Osteoblast (primary cell): ENCODE measurements at places on chromosomes 1 and 21. TPM values are rescaled to one million over a fixed set of nuclear protein-coding genes. Genes with fewer than 3 reads are reported as not detected.

Gene IL12RB2
- total RNA-seq = not detected in 2 replicates

GRCh38 chr1:219432191-219432606 lies 180.7 kb downstream of the ZC3H11B start:
- DNase-seq = peak; percentile 45

DNA sequence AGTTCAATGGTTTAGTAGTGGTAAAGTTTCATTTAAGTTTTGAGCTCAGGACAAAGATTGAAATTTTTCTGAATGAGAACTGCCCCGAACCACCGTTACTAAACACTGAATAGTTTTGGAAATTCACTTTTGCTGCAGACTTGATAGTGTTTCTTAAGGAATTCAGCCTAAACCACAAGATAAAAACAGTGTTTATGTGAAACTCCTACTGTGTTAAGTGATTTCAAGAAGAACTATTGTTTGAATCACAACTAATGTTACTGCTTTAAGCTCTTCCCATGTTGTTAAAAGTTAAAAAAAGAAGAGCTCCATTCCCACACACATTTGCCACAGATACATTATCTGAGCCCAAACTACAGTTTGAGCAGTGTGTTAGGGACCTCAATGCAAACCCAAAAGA lies 159.2 kb downstream of the DYRK1A start:
- DNase-seq = peak; percentile 73

Gene GBP4
- total RNA-seq = 0.36 and 1.2 TPM in 2 replicates

Gene OR10K2
- total RNA-seq = not detected in 2 replicates

DNA sequence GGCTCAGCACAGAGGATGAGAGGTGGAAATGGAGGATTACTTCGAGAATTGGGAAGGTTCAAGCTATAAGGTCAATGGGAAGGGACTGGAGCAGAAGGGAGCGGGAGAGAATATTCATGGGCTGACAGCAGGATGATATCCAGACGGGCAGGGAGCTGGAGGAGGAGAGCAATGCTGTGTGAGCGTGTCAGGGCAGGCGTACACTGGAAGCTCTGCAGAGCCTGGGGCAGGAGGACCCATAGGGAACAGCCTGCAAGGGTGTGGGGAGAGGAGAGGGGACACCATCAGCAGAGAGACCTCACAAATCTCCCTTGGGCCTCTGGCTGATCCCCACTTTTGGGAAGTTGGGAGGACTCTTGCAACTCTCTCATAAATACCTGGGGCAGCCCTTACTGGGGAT lies 13.7 kb downstream of the CSF1 start:
- no peak for DNase-seq

GRCh38 chr1:28091043-28091781 lies 2.8 kb upstream of the EYA3 start:
- peak; percentile 79 for DNase-seq

Gene CASQ2
- not detected in 2 replicates for total RNA-seq

Gene ADAMTS4
- total RNA-seq = 1.4 and 3.5 TPM in 2 replicates

DNA sequence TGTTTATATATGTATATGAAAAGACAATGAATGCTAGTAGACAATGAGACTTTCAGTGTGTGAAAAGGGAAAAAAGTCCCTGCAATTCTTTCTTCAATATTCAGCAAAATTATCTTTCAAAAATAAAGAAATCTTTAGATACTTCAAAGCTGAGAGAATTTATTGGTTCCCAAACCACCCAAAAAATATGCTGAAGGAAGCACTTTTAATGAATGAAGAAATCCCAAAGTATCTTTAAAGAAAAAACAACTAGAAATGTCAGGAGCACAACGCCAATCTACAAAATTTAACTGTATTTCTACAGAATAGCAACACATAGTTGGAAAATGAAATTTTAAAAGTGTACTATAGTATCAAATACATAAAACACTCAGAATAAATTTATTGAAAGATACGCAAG lies 142.3 kb upstream of the CHRM3 start:
- DNase-seq = no peak

- DNase-seq = no peak
Measured at GRCh38 chr1:235108876-235109275, 19.8 kb downstream of the TOMM20 start.

GRCh38 chr1:156251527-156251926 lies 3.7 kb upstream of the PAQR6 start:
- no peak for DNase-seq

GRCh38 chr1:67832737-67833601 lies at the start of gene GNG12:
TSS of gene GNG12 (minus strand) at chr1:67833467. CDS start at chr1:67707686, 125,781 bp downstream.
- peak; percentile 93 for DNase-seq

DNA sequence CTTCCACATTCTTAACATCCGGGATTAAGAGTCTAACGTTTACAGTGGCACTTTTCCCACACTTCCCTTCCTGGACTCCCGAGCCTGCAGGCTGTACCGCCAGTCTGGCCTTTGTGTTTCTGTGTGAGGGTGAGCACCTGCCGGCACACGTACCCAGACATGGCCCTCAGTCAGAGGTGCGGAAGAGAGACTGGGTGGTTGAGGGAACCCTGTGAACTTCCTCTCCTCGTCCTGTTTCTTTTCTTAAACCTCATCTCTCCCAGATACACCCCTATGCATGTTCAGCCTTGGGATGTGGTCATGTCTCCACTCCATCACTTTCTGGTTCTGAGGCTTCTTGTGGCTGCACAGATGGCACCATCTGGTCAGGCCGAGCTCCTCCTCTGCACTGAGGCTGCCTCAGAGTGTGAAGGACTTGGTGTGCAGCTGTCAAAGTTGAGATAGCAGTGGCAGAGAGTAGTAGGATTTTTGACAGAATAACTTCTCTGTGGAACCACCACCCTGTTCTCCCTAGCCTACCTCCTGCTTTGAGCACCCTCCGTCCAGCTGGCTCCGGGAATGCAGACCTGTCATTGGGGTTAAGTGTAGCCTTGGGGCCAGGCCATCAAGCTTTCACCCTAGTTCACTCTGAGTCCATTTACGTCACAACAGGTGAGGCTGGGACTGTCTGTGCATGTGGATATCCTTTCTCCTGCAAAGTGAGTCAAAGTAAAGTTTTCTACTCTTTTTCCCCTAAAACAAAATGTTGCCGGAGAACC lies 31.4 kb downstream of the VASH2 start:
- DNase-seq = no peak

Gene PADI2
- total RNA-seq = under 0.01 and 0.29 TPM in 2 replicates

Gene SYPL2
- total RNA-seq = 0.88 and 1.8 TPM in 2 replicates

GRCh38 chr1:222181191-222181590 lies 366.7 kb downstream of the HHIPL2 start:
- no peak for DNase-seq

Gene USH2A
- total RNA-seq = under 0.01 and 0.29 TPM in 2 replicates

DNA sequence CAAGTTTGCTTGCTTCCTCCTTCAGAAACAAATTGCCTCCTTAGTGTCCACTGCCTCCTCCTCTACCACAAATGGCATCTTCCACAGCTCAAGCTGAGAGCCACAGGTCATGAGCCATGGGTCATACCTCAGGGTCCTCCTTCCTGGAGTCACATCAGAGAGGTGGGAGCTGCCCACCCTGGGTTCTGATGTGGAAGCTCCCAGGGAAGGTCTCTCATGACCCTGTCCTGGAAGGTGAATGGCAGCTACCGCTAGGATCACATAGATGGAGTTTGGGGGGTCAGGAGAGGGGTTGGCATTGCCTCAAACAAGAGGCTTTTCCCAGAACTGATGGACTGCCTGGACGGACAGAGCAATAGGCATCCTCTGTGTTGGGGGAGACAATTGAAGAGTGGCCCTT lies 321.4 kb downstream of the MATN1 start:
- no peak for DNase-seq

Gene BCAR3
- total RNA-seq = 34.0 and 37.1 TPM in 2 replicates

Gene SMIM1
- total RNA-seq = not detected in 2 replicates

Gene RXRG
- not detected in 2 replicates for total RNA-seq

Gene S100A7A
- not detected in 2 replicates for total RNA-seq

Gene RORC
- not detected in 2 replicates for total RNA-seq

DNA sequence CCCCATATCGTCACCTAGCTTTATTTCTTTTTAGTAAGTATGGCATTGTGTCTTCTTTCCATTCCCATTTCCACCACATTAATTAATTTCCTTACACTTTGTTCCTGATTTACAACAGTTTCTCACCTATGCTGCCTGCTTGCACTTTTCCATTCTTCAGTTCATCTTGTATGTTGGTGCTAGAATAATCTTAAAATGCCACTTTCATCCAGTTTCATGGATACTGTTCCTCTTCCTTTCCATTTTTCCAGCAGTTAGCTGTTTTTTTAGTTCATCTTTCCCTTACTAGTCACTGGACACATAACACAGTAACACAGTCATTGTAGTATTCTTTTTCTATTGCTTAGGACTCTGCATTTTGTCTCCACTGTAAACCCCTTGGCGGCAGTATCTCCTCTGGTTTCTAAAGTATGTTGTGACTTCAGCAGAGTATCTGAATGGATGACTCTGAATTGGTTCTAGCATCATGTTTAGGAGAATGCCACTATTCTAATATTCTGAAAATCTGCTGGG lies 2.1 kb downstream of the CDC7 start:
- peak; percentile 62 for DNase-seq

GRCh38 chr1:93749894-93750301 lies 68.3 kb upstream of the BCAR3 start:
- DNase-seq = no peak

Gene PRELP
- 0.29 and 0.36 TPM in 2 replicates for total RNA-seq

Gene CELA3A
- total RNA-seq = not detected in 2 replicates

DNA sequence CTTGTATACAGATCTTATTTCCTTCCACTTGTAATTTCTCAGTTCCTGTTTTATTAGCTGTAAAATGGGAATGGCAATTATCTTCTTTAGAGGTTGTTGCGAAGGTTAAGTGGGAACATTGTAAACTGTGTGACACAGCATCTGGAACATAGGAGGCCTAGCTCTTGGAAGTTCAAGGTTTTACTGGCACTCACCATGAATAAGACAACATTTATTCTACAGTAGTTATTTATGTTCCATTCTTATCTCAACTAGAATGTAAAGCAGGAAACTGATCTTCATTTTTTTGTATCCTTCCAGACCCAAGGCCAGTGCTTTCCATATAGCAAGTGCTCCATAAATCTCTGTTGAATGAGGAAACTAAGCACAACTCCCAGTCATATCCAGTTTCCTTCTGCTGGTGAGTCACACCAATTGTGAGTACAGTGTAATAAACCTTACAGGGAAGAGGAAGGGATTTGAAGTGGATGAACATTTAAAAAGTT lies 1.4 kb downstream of the BCL10 start:
- DNase-seq = no peak

DNA sequence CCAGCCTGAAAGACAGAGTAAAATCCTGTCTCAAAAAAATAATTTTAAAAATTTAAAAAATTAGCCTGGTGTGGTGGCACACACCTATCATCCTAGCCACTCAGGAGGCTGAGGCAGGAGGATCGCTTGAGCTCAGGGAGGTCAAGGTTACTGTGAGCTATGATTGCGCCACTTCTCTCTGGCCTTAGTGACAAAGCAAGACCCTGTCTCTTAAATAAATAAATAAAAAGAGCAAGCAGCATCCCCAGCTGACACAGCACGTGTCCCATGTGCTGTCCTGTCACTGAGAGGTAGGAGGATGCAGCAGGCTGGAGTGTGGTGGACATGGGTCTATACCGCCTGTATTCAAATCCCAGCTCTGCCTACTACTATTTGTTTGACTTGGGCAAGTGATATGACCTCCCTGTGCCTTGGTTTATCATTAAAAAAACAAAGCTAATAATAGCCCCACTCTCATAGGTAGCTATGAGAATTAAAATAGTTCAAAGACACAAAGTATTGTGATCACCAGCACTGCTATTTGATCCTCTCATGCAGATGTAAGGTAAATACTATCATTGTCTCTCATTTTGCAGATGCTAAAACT lies 22.2 kb upstream of the ECE1 start:
- peak; percentile 64 for DNase-seq

GRCh38 chr1:192489748-192490147 lies 85.8 kb upstream of the RGS1 start:
- DNase-seq = peak; percentile 83

Gene IFI44L
- total RNA-seq = 28.3 and 49.2 TPM in 2 replicates

Gene WNT3A
- total RNA-seq = not detected in 2 replicates

GRCh38 chr1:156742017-156742416 lies 1.1 kb upstream of the MRPL24 start:
- DNase-seq = no peak

DNA sequence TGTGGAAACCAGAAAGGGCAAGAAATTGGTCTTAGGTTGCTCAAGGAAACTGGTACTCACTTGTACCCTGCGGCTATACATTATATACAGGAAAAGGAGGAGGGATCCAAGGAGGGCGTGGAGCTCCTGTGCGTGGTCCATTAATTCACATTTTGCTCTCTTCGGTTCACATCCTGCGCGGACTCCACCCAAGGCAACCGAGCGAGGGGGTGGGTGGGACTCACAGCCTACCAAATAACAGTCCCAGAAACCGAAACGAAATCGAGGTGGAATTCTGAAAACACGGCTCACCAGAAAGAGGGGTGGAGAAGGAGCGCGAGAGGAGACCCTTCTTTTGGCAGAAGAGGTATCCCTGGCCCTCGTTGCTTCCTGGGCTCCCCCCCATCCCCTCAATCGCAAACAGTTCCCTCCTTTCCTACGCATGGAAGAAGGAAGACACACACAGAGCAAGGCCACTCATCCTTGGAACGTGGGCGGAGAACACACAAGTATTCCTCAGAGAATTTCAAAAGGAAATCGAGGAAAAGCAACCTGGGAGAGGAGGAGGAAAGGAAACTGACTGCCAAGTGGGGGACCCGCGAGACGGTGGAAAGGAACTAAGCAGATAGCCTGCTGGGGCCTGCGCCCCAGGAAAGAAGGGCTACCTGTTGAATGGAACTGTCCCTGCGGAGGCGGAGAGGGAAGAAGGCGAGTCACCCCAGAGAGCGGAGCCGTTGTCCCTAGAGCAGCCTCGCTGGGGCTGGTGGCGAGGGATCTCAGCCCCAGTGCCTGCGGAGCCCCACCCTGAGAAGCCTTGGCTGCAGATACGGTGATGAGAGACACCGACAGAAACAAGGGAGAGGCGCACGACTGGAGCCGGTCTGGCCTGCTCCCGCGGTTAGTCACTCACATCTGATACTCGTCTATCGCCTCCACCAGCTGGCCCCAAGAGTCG lies 705 bp downstream of the AIDA start:
- DNase-seq = peak; percentile 87

Gene CA6
- total RNA-seq = not detected in 2 replicates

Gene XCL2
- total RNA-seq = not detected in 2 replicates

DNA sequence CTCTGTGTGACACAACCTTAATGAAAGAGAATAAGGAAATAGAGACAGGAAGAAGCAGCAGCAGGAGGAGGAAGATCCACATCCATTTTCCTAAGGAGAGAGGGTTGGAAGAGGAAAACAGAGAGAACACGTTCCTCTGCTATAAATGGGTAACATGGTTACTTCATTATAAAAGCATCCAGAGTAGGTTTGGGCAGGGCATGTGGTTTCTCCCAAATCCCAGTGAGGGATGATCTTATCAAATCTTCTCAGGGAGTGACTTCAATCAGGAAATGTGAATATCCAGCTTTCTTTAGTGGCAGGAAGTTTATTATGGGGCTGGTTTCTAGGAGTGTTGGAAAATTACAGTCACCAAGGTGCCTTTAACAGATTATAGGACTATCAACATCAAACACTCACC lies 11.1 kb downstream of the CYP2J2 start:
- no peak for DNase-seq

Gene NTRK1
- 0.36 and 0.88 TPM in 2 replicates for total RNA-seq

GRCh38 chr1:162324396-162324795 lies 52.3 kb downstream of the SPATA46 start:
- no peak for DNase-seq
